Ovary (tissue), 10 donors: ENCODE measurements at places on chromosomes 3 and 15.

GRCh38 chr3:154115332-154115731, 5.9 kb upstream of the ARHGEF26 start:
- no peak for DNase-seq
- no peak overlapping the region for H3K27ac ChIP-seq
- no peaks in the 10 kb centered on the region for H3K36me3 ChIP-seq
- H3K27me3 ChIP-seq = no peaks in the 10 kb centered on the region

DNA sequence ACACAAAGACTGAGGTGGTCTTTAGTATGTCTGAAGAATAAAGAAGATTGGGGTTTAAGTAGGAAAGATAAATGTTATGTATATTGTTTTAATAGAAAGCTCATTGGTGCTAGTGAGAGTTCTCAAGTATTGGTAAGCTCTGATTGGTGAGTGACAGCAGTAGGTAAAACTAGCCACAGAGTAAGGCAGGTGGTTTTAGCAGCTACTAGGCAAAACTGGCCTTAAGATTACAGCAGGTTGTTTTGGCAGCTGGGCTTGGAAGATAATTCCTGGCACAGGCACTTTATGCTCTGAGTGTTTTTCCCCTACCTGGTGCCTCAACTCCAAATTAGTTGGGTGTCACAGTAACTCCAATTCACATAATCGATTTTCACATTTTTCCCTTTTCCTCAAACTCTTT, 66.3 kb downstream of the STAG1 start:
- H3K27ac ChIP-seq = no peak overlapping the region
- no peak overlapping the region for H3K4me3 ChIP-seq
- H3K4me1 ChIP-seq = no peaks in the 10 kb centered on the region
- H3K27me3 ChIP-seq = no peaks in the 10 kb centered on the region

DNA sequence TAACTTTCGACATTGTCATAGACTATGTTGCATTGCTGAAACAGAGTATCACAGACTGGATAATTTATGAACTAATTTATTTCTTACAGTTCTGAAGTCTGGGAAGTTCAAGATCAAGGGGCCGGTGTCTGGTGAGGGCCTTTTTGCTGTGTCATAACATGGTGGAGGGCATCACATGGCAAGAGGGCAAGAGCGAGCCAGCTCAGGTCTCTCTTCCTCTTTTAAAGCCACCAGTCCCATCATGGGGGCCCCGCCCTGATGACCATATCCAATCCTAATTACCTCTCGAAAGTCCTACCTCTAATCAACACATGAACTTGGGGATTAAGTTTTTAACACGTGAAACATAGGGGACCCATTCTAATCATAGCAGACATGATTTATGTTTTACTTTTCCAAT, 33.5 kb upstream of the DCUN1D1 start:
- no peak for DNase-seq
- no peaks in the 10 kb centered on the region for H3K4me1 ChIP-seq
- H3K4me3 ChIP-seq = no peak overlapping the region
- H3K27ac ChIP-seq = no peak overlapping the region
- no peaks in the 10 kb centered on the region for H3K36me3 ChIP-seq

GRCh38 chr3:124823206-124823605, 64.0 kb downstream of the ITGB5 start:
- DNase-seq = no peak
- H3K4me3 ChIP-seq = no peak overlapping the region
